ENCODE measurements at places on chromosomes 7 and 10.

DNA sequence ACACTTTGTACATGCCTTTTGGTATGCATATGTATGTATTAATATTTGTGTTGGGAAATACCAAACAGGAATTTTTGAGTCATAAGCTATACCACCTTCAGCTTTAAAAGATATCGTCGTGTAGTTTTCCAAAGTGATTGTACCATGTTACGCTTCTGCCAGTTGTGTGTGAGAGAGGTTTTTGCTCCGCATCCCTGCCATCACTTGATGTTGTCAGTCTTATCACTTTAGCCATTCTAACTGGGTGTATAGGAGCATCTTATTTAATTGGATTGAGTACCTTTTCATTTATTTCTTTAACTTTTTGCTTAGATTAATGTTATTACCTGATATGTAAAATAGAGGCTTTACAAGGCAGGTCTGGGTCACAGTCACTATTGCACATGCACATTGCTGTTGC lies 3.4 kb downstream of the KLHL7 start:
- DNase-seq, result no peak

DNA sequence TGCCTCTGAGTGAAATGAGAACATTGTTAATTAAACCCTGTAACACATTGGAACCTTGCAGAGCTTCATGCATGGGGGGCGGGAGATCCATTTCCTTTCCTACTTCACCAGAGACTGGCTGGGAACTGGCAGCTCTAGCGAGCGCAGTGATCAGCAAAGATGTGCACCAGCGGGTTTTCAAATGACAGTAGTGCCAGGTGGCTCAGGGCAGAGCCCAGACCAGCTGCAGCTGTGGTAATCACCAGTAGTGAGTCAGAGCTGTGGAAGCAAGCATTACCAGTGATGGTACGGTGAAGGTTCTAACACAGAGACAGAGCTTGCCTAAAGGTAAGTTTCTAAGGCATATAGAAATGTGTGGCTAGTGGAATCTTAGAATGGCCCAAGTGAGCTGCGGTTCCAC lies 1009.7 kb upstream of the CELF2 start:
- no peak for DNase-seq

- DNase-seq, result no peak
These were observed 155.0 kb downstream of the BMPER start for GRCh38 chr7:34060196-34060947.

DNA sequence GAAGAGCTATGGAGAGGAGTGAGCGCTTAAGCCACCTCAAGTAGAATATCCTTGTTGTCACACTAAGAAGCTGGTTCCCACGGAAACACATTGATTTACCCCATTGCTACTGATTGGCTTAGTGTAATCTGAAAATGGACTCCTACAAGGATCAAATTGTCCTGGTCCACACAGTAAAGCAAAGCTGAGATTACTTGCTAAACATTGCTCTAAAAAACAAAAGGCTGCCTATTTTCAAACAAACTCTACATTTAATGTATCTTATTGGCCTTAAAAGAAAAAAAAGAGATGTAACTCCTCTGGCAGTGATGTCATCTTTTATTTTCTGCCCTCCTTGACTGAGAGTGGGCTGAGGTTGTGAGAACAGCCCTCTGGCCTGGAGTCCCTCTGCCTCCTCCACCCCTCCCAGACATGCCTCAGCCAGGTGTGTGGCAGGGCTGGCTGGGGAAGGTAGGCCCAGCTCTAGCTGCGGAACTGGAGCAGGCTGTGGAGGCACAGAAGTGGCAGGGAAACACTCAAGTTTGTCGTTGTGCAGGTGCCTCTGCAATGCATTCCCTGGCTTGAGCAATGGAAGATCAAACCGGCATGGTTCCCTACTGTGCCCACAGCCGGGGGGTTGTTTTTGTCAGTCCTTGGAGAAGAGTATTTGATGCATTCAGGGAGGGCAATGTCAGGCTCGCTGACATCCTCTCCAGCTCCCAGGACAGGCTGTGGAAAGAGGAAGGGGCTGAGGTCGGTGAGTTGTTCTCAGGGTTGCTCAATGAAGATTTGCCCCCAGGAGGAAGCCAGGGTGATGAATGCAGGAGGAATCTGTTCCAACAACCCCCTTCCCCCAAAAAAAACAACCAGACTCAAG lies 9.1 kb downstream of the KLF6 start:
- no peak for DNase-seq
